ENCODE measurements at places on chromosomes 7 and 10.

DNA sequence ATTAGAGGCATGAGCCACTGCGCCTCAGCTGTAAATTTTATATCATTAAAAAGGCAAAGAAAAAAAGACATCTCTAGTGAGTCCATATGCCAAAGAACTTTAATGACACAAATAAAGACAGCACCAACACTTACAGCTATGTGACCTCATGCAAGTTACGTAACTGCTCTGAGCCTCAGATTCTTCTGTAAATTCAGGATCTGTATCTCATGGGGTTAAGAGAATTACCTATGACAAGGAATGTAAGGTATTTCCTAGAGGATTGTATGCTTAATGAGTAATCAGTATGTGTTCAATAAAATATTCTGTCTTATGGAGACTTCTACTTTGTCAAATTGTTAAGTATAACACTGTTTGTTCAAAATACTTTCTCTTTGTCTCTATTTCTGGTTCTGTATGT is 274.0 kb upstream of the GLI3 start:
- DNase-seq: no peak

DNA sequence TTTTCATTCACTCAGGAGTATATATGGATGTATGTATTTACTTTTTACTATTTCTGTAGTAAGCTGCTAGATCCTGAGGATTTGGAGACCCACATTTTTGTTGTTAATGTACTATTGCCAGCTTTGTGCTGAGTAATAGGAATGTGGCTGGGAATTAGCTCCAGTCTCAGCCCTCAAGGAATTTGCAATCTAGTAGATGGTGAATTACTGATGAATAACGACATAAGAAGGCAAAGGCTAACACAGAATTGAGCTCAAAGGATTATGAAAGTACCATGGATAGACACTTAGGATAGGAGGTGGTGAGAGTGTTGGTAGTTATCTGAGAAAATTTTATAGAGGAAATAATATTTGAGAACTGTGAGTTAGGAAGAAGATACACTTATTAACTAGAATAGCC is 19.9 kb downstream of the CASD1 start:
- no peak for DNase-seq

DNA sequence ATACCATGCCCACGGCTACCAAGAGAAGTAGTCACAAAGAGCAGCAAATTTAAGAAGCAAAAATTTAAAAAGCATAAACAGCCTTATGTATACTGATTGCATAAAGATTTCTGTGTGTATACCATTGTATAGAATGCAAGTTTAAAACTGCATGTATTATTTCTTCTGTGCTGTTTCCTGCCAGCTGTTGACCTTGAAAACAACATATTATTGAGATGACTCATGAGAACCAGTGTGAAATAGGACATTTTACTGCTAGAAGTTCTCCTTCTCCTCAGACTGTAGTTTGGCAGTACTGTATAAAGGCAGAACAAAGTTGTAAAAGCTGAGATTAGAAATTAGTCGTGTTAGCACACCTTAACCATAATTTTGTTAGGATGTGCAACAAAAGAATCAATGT is 42.3 kb upstream of the SGCE start:
- no peak for DNase-seq

GRCh38 chr7:134469622-134470021 is 10.7 kb upstream of the AKR1B1 start:
- DNase-seq: no peak

DNA sequence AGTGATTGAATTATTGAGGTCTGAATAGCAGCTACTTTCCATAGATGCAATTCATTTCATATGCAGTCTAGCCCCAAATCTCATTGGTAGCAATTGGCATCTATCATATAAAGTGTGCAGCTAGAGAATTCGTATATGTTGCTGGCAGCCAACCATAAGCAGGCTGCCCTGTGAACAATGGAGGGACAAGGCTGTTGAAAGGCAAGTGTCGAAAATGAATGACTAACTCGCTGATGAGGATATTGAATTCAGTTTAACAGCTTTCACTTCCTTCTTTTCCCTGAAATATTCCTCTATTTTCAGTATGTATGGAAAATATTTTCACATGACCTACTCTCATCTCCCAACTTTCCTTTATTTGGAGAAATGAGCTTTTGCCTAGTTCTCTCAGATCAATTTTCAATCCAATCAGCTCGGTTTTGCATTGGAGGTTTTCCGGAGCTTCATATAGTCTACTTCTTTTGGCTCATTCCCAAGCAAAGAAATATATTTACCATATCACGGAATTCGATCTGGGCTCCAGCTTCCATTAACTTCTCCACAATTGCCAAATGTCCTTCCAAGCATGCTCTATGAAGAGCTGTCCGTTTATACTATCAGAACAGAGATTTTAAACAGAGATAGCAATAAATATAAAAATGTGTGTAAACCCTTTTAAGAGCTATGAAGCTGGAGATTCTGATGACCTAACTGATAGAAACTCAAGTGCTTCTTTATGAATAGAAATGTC is 3.5 kb downstream of the ANKRD1 start:
- DNase-seq: no peak

GRCh38 chr7:136956232-136956631 is 87.8 kb downstream of the CHRM2 start:
- no peak for DNase-seq

GRCh38 chr7:66539902-66540375 is 88.7 kb upstream of the KCTD7 start:
- DNase-seq: no peak

GRCh38 chr7:28410628-28411531 is 1.4 kb upstream of the CREB5 start:
- DNase-seq: peak; percentile 76

DNA sequence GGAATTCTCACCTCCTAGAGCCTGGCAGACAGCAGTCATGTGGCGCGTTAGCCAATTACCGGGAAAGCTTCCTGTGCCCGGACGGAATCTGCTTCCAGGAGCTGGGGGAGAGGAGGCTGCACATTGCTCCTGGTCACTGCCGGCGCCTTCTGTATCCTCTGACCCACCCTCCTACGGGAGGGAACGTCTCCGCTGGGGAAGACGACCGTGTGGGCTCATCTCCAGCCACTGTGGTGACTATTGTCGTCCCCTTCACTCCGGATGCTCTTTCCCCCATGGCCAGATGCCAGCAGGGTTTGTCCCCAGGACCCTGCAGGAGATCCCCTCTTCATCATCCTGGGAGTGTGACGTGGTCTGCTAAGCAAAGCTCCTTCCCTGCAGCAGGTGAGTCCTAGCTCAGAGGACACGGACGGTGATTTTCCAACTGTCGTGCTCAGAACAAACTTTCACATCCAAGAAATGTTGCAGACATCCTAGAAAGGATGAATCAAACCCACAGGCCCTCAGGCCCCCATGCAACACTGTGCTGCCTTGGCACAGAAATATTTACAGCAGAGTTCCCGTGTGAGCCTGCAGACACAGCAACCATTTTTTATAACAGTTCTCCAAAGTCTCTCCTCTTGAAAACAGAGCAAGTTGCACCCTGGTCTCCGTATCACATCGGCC is 29.6 kb upstream of the FAM20C start:
- peak; percentile 19 for DNase-seq

GRCh38 chr10:83965473-83965872 is 173.8 kb upstream of the GHITM start:
- DNase-seq: no peak

DNA sequence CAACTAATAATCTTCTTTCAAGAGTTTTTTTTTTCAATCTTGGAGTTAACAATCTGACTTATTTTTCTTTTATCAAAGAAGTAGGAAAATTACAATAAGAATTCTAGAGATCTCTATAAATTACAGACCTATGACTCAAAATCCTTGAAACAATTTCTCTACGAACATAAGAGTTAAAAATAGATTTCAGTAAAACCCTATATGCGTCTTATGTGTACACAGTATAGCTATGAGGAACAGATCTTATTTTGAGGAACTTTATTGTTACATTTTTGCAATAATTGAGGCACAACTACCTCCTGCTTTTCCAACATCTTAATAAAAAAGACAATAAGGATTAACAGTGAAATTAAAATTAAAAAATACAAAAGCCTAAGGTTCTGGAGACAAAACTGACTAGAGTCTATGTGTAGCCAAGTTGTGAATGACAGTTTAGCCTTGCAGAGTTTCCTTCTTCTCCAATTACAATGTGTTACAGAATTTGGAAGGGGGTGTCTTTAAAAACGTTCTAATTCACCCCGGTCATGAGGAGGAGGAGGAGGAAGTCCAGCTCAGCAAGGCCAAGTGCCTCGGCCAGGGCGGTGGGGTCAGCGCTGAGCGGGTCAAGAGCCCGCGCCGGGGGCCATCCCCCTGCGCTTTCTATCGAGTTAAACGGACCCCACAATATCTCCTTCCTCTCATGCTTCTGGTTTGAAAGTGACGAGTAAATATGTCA is 40.5 kb downstream of the AMZ1 start:
- no peak for DNase-seq

GRCh38 chr10:93826355-93826754 is 67.4 kb upstream of the SLC35G1 start:
- DNase-seq: no peak

- no peak for DNase-seq
These were observed 96.8 kb upstream of the RAB18 start for GRCh38 chr10:27407271-27407670.

DNA sequence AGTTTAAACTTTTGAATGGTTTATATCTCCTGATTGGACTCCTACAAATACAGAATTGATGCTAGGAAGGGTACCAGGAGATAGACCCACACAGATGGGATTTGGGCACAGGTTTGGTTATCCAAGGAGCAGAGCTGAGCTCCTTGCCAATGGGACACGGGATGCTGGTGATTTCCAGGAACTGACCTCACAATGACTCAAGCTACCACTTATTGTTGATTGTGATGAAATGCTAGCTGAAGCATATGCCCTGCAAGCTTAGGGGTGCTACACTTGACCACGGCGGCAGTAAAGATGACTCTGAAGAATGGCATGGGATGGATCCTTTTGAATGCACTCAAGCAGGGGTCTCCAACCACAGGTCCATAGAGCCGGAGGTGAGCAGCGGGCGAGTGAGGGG is 45.5 kb upstream of the VKORC1L1 start:
- no peak for DNase-seq

DNA sequence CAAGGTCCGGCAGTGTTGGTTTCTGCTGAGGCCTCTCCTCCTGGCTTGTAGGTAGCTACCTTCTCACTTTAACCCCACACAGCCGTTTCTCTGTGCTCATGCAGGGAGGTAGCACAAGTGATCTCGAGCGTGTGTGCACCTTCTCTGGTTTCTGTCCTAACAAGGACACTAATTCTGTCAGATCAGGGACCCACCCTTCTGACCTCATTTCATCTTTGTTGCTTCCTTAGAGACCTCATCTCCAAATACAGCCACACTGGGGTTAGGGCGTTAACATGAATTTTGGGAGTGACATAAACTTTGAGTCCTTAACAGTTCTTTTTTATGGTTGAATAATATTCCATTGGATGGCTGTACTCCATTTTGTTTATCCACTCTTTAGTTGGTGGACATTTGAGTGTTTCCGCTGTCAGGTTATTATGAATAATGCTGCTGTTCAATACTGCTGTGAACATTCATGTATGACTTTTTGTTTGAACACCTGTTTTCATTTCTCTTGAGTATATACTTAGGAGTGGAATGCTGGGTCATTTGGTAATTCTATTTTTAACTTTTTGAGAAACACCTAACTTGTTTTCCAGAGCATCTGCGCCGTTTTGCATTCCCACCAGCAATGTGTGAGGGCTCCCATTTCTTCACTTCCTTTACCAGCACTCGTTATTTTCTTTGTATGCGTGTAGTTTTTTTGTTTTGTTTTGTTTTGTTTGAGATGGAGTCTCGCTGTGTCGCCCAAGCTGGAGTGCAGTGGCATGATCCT is 57.5 kb downstream of the LCOR start:
- DNase-seq: no peak

GRCh38 chr7:77831481-77831880 is 32.9 kb downstream of the PHTF2 start:
- no peak for DNase-seq

GRCh38 chr10:133465191-133465949 is 11.6 kb downstream of the SCART1 start:
- DNase-seq: no peak

- DNase-seq: no peak
These were observed 114.0 kb upstream of the LYZL2 start for GRCh38 chr10:30743586-30743985.

- DNase-seq: no peak
These were observed 724.6 kb upstream of the NRP1 start for GRCh38 chr10:34058845-34059614.

DNA sequence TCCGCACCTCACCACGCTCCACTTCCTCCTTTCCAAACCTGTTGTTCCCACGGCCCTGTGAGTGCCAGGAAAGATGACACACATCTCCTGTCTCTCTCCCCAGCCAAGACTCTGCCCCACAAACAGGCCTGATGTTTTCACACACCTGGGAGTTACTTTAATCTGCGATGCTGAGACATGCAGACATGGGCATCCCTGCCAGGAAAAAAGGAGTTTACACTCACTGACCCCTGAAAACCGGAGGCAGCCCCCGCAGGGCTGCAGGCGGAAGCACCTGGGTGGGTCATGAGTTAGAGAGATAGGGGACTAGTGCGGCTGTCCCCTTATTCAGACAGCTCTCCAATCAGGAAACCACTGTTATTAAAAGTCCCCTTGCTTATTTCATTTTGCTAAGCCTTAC is 106.4 kb upstream of the CARD11 start:
- DNase-seq: no peak

DNA sequence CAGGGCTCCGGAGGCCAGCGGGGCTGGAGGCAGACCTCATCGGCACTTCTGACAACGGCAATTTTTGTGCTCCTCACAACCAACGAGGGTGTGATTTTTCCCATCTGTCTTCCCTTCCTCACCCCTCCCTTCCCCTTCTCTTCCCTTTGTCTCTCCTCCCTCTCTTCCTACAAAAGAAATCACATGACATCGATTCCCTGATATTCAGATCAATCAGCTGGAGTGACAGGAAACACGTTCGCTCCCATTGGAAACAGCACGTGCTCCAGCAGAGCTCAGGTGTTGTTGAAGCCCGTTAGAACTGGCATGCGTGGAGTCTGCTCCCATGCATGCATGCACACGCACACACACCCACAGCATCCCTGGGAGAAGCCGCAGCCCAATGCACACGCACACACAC is 222.4 kb downstream of the PTPRN2 start:
- no peak for DNase-seq

- no peak for DNase-seq
These were observed 757 bp downstream of the EIF3A start for GRCh38 chr10:119079599-119080520.

DNA sequence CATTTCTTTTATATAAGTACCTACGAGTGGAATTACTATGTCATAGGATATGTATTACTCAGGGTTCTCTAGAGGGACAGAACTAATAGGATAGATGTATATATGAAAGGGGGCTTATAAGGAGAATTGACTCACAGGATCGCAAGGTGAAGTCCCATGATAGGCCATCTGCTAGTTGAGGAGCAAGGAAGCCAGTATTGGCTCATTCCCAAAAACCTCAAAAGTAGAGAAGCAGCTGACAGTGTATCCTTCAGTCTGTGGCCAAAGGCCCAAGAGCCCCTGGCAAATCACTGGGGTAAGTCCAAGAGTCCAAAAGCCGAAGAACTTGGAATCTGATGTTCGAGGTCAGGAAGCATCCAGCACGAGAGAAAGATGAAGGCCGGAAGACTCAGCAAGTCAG is 59.8 kb downstream of the GALNT17 start:
- no peak for DNase-seq

GRCh38 chr10:58641095-58641531 is 128.4 kb downstream of the BICC1 start:
- DNase-seq: no peak

- DNase-seq: no peak
These were observed 16.9 kb upstream of the TRIM56 start for GRCh38 chr7:101068401-101068800.
